ENCODE measurements at places on chromosomes 16 and 17. TPM values are rescaled to one million over a fixed set of nuclear protein-coding genes. Genes with fewer than 3 reads are reported as not detected.
A peak's percentile ranks its signal among the peaks of the same experiment; 100 is the strongest.

CCL13 gene
- total RNA-seq = not detected

KRTAP3-1 gene
- total RNA-seq = not detected

FAM234A gene
- 121 TPM for total RNA-seq

RHBDL3 gene
- 3.2 TPM for total RNA-seq

ST3GAL2 gene
- total RNA-seq = 84.2 TPM

KRTAP1-1 gene
- total RNA-seq = not detected

TNFRSF17 gene
- total RNA-seq = not detected

DNA sequence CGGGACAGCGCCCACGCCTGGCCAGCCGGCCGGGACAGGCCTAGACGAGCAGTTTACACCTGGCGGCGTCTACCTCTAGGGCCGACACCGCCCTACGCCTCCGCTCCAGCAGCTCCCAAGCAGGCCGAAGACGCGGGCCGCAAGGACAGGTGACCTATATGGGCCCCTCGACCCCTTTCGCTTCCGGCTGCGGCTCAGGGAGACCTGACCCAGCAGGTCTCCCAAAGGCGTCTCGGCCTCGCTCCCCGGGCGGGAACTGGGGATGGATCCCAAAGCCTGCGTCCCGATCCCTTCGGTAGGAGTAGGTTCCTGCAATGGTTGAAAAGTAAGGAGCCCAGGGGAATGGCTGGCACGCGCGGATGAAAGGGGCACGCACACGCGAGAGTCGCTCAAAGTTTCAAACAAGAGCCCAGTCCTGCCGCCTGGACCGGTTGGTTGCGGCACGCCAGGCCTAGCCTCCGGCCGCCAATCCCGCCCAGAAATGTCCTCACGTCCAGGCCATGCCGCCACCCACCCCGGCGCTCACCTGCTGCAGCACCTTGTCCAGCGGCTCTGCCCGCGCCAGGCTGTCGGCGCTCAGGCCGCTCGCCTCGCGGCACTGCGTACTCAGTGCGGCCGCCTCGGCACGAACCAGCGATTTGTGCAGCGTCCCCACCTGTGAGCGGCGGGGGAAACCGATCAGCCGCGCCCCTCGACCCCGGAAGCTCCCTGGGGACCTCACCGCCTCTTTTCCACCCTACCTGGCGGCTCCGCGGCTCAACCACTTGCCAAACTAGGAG is 630 bp downstream of the ESRP2 start:
- H3K4me1 ChIP-seq = peaks cover 8% of the 10 kb centered on the region
- no peak for DNase-seq
- H3K27me3 ChIP-seq = no peaks in the 10 kb centered on the region
- H3K27ac ChIP-seq = peak overlapping the region; percentile 71

GRCh38 chr17:75454193-75454592 is 2.2 kb upstream of the TMEM94 start:
- H3K27me3 ChIP-seq = no peaks in the 10 kb centered on the region
- H3K4me1 ChIP-seq = peaks cover 17% of the 10 kb centered on the region
- no peak overlapping the region for H3K4me3 ChIP-seq
- no peak for DNase-seq

- H3K4me3 ChIP-seq = no peak overlapping the region
- H3K27me3 ChIP-seq = no peaks in the 10 kb centered on the region
- DNase-seq = no peak
- H3K36me3 ChIP-seq = no peaks in the 10 kb centered on the region
- H3K4me1 ChIP-seq = no peaks in the 10 kb centered on the region
- H3K27ac ChIP-seq = no peak overlapping the region
These were observed 2.1 kb downstream of the IRX5 start for GRCh38 chr16:54932737-54933254.

- H3K27ac ChIP-seq = no peak overlapping the region
- no peak overlapping the region for H3K4me3 ChIP-seq
- DNase-seq = peak; percentile 72
- H3K36me3 ChIP-seq = no peaks in the 10 kb centered on the region
These were observed 5.5 kb upstream of the SLC25A35 start for GRCh38 chr17:8300627-8301242.

- H3K27me3 ChIP-seq = no peaks in the 10 kb centered on the region
- DNase-seq = no peak
- no peak overlapping the region for H3K4me3 ChIP-seq
- peaks cover 43% of the 10 kb centered on the region for H3K4me1 ChIP-seq
- H3K36me3 ChIP-seq = no peaks in the 10 kb centered on the region
- 0 out of 2 replicates have a peak overlapping the region, but pooled peaks have one; percentile 12 for H3K27ac ChIP-seq
These were observed 11.1 kb downstream of the PRCD start for GRCh38 chr17:76550712-76551615.

DNA sequence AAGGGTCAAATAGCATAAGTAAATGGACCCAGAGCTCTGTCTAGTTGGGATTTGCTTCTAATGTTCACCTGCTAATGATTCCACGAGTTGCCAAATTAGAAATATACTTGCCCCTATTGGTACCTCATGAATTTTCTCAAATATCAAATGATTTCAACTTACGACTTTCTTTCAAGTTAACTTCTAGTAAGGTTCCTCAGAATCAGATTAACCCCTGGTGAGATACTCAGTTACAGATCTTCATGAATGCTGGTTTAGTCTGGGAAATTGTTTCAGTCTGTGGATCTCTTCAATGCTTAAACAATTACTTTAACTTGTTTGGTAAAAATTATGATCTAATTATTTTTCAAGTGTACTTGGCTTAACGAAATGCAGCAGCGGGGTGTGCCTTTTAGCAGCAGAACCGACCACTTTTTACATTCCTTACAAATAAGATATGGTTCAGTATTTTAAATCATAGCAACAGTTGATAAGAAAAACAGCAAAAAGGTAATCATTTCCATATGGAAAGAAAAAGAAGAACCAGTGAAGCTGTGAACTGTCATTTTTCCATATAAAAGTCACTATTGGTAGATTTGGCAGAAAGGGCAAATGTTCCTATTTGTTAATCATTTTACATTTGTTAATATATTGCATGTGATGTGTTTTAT is 34.5 kb downstream of the TUBD1 start:
- peak overlapping the region; percentile 100 for H3K27ac ChIP-seq
- peaks cover 45% of the 10 kb centered on the region for H3K4me1 ChIP-seq
- DNase-seq = no peak
- no peaks in the 10 kb centered on the region for H3K27me3 ChIP-seq
- no peak overlapping the region for H3K4me3 ChIP-seq
- no peaks in the 10 kb centered on the region for H3K36me3 ChIP-seq

DNA sequence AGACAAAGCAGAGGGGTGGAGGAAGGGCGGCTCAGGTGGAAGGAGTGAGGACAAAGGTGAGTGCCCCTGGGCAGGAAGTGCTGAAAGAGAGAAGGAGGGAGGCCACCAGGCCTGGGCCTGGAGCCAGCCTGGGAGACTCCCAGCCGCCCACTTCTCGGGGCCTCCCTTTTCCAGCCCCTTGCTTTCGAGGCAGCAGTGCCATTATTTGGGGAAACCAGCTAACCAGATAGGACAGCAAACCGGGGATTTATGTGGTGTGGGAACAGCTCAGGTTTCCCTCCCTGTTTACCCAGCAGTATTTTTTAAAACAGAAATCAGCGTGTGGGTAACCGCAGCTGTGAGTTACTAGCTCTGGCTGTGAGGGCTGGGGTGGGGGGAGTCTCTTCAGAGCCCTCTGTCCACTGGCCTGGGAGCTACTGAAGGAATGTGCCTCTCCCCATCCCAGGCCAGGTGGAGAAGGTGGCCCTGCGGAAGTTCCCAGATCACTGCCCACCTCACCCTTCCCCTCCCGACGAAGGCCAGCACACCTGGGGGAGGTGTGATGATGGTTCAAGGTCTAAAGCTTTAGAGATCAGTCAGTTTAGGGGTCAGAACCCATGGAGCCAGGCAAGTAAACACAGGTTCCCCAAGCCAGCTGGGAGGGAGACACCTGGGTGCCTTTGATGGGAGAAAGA is 8.4 kb upstream of the MEOX1 start:
- DNase-seq = no peak
- no peak overlapping the region for H3K4me3 ChIP-seq
- no peaks in the 10 kb centered on the region for H3K36me3 ChIP-seq
- H3K27me3 ChIP-seq = no peaks in the 10 kb centered on the region

GRCh38 chr16:20944861-20945574 is 44.4 kb downstream of the LYRM1 start:
- no peaks in the 10 kb centered on the region for H3K27me3 ChIP-seq
- peak; percentile 10 for DNase-seq
- H3K4me1 ChIP-seq = no peaks in the 10 kb centered on the region
- no peak overlapping the region for H3K4me3 ChIP-seq

- no peak overlapping the region for H3K27ac ChIP-seq
- no peak for DNase-seq
- H3K4me1 ChIP-seq = peaks cover 19% of the 10 kb centered on the region
These were observed 58.4 kb downstream of the WDR45B start for GRCh38 chr17:82589851-82590180.

DNA sequence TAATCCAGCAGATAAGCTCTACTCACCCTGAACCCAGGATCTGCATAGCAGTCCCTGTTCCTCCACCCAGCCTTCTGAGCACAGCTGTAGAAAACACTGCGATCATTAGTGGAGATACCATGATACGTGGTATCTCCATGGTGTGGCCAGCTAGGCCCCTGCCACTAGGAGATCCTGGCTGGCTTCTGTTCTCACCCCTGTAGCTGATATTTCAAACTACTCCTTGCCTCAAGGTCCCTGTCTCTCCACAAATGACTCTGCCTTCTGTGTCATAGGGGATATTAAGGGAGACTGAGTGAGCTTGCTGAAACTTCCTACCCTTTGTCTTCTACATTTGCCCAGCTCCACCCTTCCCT is 44.3 kb downstream of the ERN1 start:
- DNase-seq = no peak
- H3K27ac ChIP-seq = no peak overlapping the region
- H3K36me3 ChIP-seq = no peaks in the 10 kb centered on the region

- no peaks in the 10 kb centered on the region for H3K4me1 ChIP-seq
- no peak overlapping the region for H3K27ac ChIP-seq
- no peaks in the 10 kb centered on the region for H3K36me3 ChIP-seq
- DNase-seq = no peak
- no peaks in the 10 kb centered on the region for H3K27me3 ChIP-seq
- no peak overlapping the region for H3K4me3 ChIP-seq
These were observed 13.2 kb upstream of the SLC6A2 start for GRCh38 chr16:55642611-55643010.

GRCh38 chr17:10750210-10750609 is 20.4 kb upstream of the TMEM220 start:
- no peak overlapping the region for H3K4me3 ChIP-seq
- no peak for DNase-seq
- H3K27me3 ChIP-seq = no peaks in the 10 kb centered on the region
- H3K36me3 ChIP-seq = no peaks in the 10 kb centered on the region

- H3K4me3 ChIP-seq = no peak overlapping the region
- no peak for DNase-seq
- H3K27ac ChIP-seq = no peak overlapping the region
- H3K4me1 ChIP-seq = no peaks in the 10 kb centered on the region
These were observed 818 bp upstream of the NRN1L start for GRCh38 chr16:67883872-67884261.

- no peak overlapping the region for H3K4me3 ChIP-seq
- H3K4me1 ChIP-seq = no peaks in the 10 kb centered on the region
- H3K36me3 ChIP-seq = no peaks in the 10 kb centered on the region
- no peaks in the 10 kb centered on the region for H3K27me3 ChIP-seq
- H3K27ac ChIP-seq = no peak overlapping the region
These were observed 541.1 kb downstream of the KCNJ18 start for GRCh38 chr17:22233382-22233781.

- H3K36me3 ChIP-seq = peaks cover 12% of the 10 kb centered on the region
- H3K4me1 ChIP-seq = peaks cover 2% of the 10 kb centered on the region
- H3K27ac ChIP-seq = no peak overlapping the region
- H3K4me3 ChIP-seq = no peak overlapping the region
- no peaks in the 10 kb centered on the region for H3K27me3 ChIP-seq
- no peak for DNase-seq
These were observed 8.8 kb downstream of the MBTD1 start for GRCh38 chr17:51251010-51251409.

- 0 out of 2 replicates have a peak, but pooled peaks cover 5% of the 10 kb centered on the region for H3K4me1 ChIP-seq
- H3K4me3 ChIP-seq = no peak overlapping the region
- no peaks in the 10 kb centered on the region for H3K27me3 ChIP-seq
- no peak for DNase-seq
These were observed 75.2 kb downstream of the CCDC182 start for GRCh38 chr17:57669671-57670529.

GRCh38 chr16:89700649-89701424 is 668 bp downstream of the SPATA2L start:
- DNase-seq = no peak
- peak overlapping the region; percentile 54 for H3K27ac ChIP-seq
- H3K4me3 ChIP-seq = peak overlapping the region; percentile 63
- no peaks in the 10 kb centered on the region for H3K27me3 ChIP-seq
- peaks cover 4% of the 10 kb centered on the region for H3K4me1 ChIP-seq

- H3K4me1 ChIP-seq = peaks cover under 1% of the 10 kb centered on the region
- no peak overlapping the region for H3K4me3 ChIP-seq
- H3K36me3 ChIP-seq = no peaks in the 10 kb centered on the region
- H3K27ac ChIP-seq = no peak overlapping the region
These were observed 65.6 kb downstream of the TOM1L2 start for GRCh38 chr17:17906418-17907215.

DNA sequence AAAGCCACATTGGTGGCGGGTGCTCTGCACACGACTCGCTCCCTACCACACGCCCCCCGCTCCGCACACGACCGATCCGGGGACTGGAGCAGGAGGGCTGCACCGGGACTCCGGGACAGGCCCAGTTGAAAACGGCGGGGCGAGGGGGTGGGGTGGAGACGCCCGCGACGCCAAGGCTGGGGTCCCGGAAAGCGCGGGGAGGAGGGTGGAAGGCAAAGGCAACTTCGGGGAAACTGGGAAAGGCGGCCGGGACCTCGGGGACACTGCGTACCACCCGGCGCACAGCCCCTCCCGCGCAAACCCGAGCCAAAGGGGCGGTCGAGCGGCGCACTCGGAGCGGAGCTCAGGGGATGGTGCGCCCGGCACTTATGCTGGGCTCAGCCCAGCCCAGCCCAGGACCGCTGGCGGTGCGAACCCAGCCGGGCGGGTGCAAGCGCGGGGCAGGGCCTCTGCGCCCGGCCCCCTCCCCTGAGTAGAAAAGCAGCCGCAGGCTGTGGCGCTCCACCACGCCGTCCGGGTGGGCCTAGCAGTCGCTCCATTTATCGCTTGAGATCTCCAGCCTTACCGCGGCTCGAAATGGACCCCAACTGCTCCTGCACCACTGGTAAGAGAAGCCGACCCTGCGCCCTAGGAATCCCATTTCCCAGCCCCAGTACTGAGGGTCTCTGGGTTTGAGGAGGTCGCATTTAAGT is at the start of gene MT1M:
Gene MT1M (plus strand): TSS at position 504 of the 692 bp plus-strand sequence. CDS start 73 bp downstream, at position 577.
- H3K4me1 ChIP-seq = peaks cover 13% of the 10 kb centered on the region
- peak within 1 kb of the TSS; percentile 18 for H3K4me3 ChIP-seq

DNA sequence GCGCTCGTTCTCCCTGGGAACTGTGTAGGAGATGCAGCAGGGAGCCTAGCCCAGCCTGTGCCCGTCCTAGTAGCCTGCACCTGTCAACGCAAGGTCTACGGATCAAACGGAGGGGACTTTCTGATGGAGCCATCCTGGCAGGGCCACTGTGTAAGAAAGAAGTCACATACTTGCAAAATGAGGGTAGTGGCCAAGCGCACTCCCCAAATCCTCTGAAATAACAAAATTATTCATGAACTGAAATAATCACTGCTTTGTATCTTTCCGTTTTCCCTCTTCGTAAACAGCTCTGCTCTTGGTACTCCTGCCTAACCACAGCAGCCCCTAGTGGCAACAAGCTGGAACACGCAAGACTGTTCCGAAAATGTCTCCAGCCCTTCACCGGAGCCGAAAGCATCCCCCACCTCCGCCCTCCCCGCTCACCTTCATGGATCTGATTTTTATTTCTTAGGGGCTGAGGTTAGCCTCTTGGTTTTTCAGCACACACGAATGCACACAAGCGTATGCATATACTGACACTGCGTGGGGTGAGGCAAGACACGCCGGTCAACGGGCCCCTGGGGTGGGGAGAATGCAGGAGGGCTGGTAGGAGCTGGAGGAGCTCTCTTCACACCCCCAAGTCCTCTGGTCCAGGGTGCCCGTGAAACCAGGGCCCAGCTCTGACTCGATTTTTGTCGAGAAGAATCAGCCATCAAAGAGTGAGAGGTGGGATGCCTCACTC is 100.8 kb downstream of the ABCC12 start:
- H3K4me1 ChIP-seq = peaks cover 11% of the 10 kb centered on the region
- no peak overlapping the region for H3K4me3 ChIP-seq
- no peaks in the 10 kb centered on the region for H3K27me3 ChIP-seq
- H3K27ac ChIP-seq = no peak overlapping the region

All from Panc1 (cell line).